Stimulated activated CD4-positive, alpha-beta T cell treated with anti-CD3 and anti-CD28 coated beads, Interleukin-15, amount 100 ng/mL, for 1 hour (primary cell): ENCODE measurements at places on chromosomes 7 and 10.

GRCh38 chr7:27163288-27164044 lies 1.9 kb downstream of the HOXA9 start:
- DNase-seq: no peak

DNA sequence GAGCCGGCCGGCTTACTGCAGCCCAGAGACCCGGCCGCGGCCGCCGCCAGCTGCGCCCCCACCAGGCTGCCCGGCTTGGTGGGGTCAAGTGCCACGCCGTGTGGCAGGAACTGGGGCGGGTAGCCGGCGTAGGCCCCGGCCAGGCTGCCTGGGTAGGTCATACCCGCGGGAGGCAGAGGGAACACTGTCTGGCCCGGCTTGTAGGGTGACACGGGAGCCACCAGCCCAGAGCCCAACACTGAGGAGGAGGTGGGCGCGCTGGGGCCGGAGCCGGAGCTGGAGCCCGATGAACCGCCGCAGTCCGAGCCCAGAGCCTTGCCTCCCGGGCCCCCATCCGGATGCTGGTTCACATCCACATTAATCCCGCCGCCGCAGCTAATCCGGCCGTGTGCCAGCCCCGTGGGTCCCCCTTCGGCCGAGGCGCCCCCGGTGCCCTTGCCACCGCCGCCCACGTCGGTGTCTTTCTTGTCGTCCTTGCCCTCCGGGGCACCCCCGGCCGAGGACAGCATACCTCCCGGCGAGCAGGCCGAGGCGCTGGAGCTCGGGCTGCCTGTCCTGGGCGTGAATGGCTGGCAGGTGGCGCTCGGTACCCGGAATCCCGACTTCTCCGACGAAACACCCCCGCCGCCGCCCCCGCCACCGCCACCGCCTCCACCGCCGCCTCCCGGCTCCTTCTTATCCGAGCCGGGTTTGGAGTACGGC lies 2.0 kb downstream of the ZNF503 start:
- no peak for DNase-seq

GRCh38 chr10:22699976-22700375 lies 14.4 kb downstream of the PIP4K2A start:
- DNase-seq: no peak

DNA sequence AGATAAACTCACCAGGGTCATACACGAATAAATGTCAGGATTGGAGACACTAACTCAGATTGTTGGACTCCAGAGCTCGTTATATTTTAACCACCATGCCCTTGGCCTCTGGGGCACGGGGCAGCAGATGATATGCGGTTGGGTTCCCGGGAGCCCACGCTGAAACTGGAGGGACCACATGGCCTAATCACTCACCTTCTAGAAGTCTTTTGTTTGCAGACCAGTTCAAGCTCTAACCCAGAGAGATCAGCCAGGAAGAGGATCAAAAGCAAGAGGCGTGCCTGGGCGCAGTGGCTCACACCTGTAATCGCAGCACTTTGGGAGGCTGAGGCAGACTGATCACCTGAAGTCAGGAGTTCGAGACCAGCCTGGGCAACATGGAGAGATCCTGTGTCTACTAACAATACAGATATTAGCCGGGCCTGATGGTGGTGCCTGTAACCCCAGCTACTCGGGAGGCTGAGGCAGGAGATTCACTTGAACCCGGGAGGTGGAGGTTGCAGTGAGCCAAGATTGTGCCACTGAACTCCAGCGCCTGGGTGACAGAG lies 42.6 kb upstream of the ECHDC3 start:
- DNase-seq: no peak

DNA sequence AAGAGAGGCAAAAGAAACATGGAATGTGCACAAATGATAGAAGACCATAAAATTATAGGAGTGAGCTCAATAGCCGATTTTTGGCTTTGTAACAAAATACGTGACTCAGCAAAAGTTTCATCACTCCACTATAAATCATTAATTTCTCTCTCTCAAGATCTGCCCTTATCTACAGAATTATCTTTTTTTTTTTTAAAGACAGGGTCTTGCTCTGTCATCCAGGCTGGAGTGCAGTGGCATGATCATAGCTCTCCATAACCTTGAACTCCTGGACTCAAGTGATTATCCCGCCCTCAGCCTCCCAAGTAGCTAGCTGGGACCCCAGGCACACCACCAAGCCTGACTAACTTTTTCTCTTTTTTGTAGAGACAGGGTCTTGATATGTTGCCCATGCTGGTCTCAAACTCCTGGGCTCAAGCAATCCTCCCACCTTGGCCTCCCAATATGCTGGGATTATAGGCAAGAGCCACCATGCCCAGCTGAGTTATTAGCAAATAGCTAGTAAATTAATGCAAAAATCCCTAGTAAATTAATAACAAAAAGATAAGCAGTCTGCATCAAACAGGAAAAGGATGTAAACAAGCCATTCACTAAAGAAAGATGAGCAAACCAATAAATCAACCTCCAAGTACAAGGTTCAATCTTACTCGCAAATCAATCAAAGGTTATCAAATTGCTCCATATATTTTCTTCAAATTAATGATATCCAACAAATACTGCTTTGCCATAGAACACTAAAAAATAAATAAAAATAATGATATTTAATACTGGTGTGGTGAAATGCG lies 450.7 kb downstream of the PARD3 start:
- no peak for DNase-seq

GRCh38 chr7:158432369-158433341 lies 155.0 kb downstream of the PTPRN2 start:
- no peak for DNase-seq

- DNase-seq: no peak
Observed at GRCh38 chr7:107596881-107597581, 17.0 kb downstream of the BCAP29 start.

GRCh38 chr10:69715156-69715898 lies 85.3 kb downstream of the FAM241B start:
- DNase-seq: no peak

- DNase-seq: no peak
Observed at GRCh38 chr10:97961945-97962344, 68.5 kb downstream of the CRTAC1 start.

- DNase-seq: peak; percentile 44
Observed at GRCh38 chr10:22927661-22928403, at the start of gene ARMC3. ARMC3 (plus strand) TSS chr10:22928053; CDS start chr10:22931997, 3,944 bp downstream.

DNA sequence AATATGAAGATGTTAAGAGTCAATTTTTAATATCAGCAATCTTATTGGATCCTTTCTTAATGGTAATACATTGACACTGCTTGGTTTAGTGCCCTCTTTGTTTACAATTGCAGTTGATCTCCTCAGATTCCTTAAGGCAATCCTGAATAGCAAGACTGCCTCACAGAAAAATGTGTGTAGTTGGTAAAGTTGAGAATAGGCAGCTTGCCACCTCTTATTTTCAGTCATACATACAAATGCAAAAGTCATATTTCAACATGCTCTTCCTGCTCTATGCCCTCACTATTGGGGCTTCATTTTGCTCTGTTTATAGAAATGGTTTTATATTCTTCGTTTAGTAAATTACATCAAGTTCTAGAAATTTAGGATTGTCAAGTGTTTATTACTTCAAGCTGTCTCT lies 661.1 kb upstream of the ANKRD30A start:
- DNase-seq: no peak

DNA sequence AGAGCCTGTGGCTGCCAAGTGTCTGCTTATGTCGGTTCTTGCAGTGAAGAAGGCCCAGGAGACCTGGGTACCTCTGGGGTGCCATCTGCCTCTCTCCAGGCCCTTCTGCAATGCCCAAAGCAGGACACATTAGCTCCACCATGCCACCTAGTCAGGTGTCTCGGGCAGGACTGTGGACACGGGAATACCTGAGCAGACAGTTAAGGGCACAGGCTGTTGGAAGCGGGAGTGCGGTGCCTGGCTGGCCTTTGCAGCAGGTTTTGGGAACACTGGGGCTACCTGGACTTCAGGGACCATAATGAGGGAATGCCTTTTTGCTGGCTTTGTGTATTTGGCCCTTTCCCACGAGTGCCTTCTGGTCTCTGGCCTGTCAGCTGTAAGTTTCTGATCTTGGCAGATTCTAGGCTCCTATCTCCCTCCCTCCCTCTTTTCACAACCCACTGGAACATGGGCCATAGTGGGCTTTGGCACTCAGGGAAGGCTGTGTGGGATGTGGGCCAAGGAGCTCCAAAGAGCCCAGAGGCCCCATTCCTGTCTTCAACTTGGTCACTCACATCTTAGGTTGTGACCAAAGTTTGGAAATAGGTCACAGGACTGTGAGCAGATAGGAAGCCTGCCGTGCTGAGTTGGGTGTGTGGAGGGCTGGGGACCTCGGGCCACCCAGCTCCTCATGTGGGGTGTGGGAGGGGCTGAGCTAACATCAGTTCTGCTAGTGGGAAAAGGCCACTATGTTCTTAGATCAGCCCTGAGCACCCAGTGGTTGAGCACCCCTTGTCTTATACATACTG lies 41.5 kb upstream of the CXCL12 start:
- no peak for DNase-seq

DNA sequence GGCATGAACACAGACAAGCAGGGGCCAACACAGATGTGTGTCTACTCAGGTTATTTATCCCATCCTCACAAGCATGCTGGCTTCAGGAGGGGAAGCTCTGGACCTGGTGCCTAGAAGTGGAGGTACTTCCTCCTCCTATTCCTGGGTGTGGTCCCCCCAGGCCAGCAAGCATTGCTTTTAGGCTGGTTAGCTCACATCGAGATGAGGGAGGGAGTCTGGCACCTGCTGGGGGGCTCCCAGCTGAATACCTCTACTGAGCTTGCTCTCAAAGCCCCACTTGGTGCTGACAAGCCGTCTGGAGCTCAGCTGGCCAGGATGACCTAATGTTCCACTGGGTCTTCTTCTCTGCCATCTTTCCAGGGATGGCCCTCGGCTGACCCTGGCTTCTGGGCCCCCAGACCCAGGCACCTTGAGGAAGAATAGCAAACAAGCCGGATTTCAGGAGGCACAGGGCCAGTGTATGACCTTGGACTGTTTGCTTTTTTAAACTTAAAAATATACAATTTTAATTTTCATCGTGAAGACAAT lies 26.8 kb downstream of the FAM241B start:
- no peak for DNase-seq

DNA sequence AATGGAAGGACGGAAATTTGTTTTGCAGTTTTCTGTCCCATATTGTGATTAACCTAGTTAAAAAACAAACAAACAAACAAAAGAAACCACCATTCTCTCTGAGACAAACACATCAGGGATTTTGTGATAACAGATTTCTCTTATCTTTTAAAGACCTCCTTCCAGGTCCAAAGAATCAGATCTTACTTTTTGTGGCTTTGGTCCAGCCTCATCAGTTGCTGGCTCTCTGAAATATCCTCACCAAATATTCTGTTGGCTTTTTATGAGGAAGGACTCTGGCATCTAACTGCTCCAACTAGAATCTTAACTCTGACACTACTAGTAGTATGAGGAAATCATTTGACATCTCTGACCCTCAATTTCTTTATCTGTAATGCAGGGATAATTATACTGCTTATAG lies 4.8 kb downstream of the FAM204A start:
- DNase-seq: no peak

- no peak for DNase-seq
Observed at GRCh38 chr7:116271161-116271913, 61.0 kb downstream of the TES start.

- DNase-seq: no peak
Observed at GRCh38 chr10:97154781-97155180, 31.0 kb downstream of the SLIT1 start.

DNA sequence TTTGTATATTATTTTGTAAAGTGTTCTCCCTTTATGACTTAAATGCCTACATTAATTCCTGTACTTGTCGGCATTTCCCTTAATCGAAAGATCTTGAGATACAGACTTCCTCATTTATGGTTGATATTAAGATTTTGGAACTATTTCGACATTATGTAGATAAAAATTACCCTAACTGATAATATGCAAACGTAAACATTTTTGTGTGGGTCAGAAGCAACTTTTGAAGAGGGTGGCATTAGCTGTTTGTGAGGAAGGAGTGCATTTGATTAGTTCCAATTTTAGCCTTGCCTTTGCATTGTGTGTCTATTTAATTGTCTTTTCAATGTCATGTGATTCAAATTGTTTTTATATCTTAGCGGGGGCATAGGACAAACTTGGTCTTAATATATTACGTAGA lies 114.7 kb downstream of the BICC1 start:
- DNase-seq: no peak

GRCh38 chr10:104332243-104333031 lies 5.8 kb downstream of the ITPRIP start:
- DNase-seq: no peak

DNA sequence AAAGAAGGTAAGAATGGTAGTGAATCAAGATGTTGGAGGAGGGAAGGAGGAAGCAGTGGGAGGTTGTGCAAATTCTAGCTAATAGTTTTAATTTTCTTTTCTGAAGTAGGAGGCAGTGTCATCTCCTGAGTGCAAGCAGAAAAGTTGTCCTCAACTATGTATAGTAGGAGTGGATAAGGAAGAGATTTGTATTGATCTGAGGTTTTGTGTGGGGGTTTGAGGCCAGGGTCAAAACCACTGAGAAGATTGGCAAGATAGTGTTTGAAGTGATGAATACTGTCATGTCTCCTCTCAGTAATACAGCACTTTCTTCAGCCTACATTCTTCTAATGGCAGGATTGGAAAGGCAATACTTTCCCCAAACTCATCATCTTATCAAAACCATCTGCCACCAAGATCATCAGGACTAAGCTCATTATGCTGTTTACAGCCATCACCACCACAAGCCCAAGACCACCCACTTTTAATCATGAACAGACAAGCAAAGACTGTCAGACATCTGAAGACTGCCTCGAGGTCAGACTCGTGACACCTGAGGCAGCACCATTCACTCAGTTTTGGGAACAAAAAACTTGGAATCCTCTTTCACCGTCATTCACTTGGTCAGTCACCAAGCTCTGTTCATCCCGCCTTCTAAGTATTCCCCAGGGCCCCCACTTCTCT lies 1.5 kb upstream of the MIOS start:
- no peak for DNase-seq

DNA sequence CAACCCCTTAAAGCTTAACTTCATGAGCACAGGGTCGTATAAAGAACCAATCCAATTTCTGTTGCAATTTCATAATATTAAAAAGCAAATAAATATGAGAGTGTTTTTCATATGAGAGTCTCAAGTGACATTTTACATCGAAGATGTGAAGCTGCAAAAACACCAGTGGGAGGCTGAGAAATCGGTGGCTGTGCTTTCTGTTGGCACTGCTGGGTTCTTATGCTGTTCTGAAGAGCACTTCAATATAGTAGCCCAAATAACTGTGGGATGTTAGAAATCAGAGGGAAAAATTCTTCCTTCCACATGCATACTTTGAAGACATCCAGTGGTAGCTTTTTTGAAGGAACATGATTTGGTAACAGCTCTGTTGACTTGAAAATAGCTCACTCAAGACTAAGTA lies 245.8 kb downstream of the ARHGAP21 start:
- DNase-seq: no peak

GRCh38 chr7:114864278-114864677 lies 57.6 kb upstream of the MDFIC start:
- no peak for DNase-seq
